ENCODE measurements at places on chromosomes 6 and 20.

- no peak overlapping the region for H3K4me3 ChIP-seq
- H3K27ac ChIP-seq, result no peak overlapping the region
- peaks cover 3% of the 10 kb centered on the region for H3K27me3 ChIP-seq
- no peaks in the 10 kb centered on the region for H3K4me1 ChIP-seq
- no peak for DNase-seq
- no peaks in the 10 kb centered on the region for H3K36me3 ChIP-seq
Observed at GRCh38 chr20:25081065-25081729, 744 bp downstream of the VSX1 start.

DNA sequence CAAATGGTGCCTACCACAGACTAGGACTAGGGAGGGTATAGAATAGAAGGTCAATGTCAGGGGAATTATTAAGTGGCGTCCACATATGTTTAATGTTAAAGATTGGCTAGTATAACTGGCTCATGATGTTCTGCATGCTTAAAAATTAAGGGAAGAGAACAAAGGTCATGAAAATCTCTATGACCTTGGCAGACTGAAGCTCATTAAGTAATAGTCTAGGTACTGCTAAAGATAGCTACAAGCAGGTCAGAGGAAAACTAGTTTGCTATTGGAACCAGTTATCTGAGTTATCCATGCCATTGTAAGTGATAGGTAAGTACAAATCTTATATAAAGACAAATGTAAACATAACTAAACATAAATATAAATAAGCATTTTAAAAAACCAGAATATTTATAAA is 32.9 kb upstream of the PRSS35 start:
- H3K27ac ChIP-seq, result no peak overlapping the region
- no peaks in the 10 kb centered on the region for H3K36me3 ChIP-seq
- H3K4me1 ChIP-seq, result no peaks in the 10 kb centered on the region
- no peak for DNase-seq
- no peak overlapping the region for H3K4me3 ChIP-seq
- H3K27me3 ChIP-seq, result no peaks in the 10 kb centered on the region

- H3K36me3 ChIP-seq, result peaks cover 7% of the 10 kb centered on the region
- no peaks in the 10 kb centered on the region for H3K27me3 ChIP-seq
- DNase-seq, result no peak
- no peak overlapping the region for H3K4me3 ChIP-seq
Observed at GRCh38 chr6:135481783-135482369, 15.7 kb downstream of the AHI1 start.

DNA sequence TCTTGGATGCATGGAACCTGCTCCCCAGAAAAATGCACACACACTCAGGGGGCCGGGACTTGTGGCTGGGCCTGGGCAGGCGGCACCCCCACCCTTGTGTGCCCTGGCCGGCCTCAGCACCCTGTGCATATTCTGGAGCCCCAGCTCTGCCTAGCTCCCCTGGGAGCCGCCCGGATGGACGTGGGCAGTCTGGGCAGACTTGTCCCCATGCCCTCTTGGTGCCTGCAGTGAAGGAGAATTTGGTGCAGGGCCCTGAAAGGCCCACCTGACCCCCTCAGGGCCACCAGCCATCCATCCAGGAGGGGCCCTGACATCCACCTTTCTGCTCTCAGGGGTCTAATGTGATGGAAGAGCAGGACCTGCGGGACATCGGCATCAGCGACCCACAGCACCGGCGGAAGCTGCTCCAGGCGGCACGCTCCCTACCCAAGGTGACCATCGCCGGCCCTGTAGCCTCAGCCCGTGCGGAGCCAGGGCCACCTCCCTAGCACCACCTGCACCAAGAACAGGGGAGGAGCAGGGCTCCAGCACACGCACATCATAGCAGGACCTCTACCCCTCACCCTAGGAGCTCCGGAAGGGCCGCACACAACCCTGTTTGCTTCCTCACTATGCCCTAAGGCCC is 62.8 kb downstream of the TCP11 start:
- H3K4me3 ChIP-seq, result no peak overlapping the region
- H3K36me3 ChIP-seq, result peaks cover 7% of the 10 kb centered on the region
- H3K4me1 ChIP-seq, result no peaks in the 10 kb centered on the region
- H3K27ac ChIP-seq, result no peak overlapping the region

DNA sequence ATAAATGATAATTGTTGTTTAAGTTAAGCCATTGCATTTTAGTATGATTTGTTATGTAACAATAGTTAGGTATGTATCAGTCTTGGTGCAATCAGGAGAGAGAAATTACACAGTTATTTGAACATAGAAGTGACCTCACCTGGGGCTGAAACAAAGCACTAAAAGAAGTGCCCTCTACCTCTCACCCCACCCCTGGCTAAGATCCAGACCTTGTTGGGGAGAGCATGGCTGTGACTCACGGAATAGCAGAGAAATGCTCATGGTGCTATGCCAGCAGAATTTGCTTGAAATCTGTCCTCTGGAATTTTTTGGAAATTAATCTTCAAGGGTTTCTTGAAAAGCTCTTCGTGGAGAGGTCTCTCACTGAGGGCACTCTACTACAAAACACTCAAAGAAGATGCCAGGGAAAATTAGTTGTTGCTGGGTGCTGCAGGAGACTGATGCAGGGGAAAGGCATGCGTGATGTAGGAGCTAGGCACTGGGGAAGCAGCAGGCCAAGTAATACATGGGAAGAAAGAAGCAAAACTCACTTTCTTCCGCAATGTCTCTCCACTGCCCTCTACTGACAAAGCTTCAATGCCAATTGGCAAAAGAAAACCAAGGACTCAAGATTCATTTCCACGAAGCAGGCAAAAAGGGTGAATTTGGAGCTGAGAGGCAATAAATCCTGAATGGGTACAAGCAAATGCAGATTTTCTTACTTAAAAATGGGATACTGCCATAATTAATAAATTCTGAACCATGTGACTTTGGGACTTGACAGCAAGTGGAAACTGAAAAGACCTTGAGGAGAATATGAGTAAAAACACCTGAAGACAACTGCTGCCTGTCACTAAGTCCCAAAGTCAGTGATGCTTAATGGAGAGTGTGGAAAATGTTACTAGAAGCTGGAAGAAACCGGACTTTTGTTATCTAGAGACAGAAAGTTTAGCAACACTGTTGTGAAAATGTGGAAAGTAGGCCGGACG is 136.3 kb upstream of the ZNF184 start:
- peaks cover 1% of the 10 kb centered on the region for H3K27me3 ChIP-seq
- H3K36me3 ChIP-seq, result no peaks in the 10 kb centered on the region
- no peak overlapping the region for H3K4me3 ChIP-seq
- no peak overlapping the region for H3K27ac ChIP-seq
- no peak for DNase-seq

DNA sequence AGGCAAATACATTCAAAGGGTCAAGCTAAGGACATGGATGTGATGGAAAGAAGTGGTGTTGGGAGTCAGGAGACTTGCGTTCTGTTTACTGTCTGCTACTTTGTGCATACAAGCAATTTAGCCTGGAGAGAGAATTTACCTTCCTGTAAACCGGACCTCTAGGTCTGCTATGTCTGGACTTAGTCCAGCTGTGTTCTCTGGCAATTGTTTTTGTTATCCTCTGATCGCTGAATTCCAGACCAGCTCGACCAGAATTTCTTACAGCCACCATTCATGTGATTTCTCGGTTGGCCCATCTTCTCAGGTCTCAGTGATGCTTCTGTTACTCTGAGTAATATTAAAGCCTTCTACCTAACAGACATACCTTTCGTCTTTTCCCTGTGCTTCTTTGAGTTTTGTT is 75.2 kb downstream of the LRRC1 start:
- H3K27ac ChIP-seq, result no peak overlapping the region
- H3K36me3 ChIP-seq, result no peaks in the 10 kb centered on the region
- H3K27me3 ChIP-seq, result no peaks in the 10 kb centered on the region
- H3K4me1 ChIP-seq, result peaks cover 6% of the 10 kb centered on the region
- DNase-seq, result no peak

GRCh38 chr6:10956776-10957175 is 69.9 kb downstream of the SYCP2L start:
- DNase-seq, result no peak
- peaks cover 3% of the 10 kb centered on the region for H3K36me3 ChIP-seq
- H3K4me3 ChIP-seq, result no peak overlapping the region
- H3K27me3 ChIP-seq, result no peaks in the 10 kb centered on the region

GRCh38 chr6:149236589-149236988 is 80.9 kb upstream of the TAB2 start:
- H3K36me3 ChIP-seq, result no peaks in the 10 kb centered on the region
- DNase-seq, result no peak
- no peaks in the 10 kb centered on the region for H3K27me3 ChIP-seq
- no peak overlapping the region for H3K4me3 ChIP-seq
- H3K27ac ChIP-seq, result no peak overlapping the region

DNA sequence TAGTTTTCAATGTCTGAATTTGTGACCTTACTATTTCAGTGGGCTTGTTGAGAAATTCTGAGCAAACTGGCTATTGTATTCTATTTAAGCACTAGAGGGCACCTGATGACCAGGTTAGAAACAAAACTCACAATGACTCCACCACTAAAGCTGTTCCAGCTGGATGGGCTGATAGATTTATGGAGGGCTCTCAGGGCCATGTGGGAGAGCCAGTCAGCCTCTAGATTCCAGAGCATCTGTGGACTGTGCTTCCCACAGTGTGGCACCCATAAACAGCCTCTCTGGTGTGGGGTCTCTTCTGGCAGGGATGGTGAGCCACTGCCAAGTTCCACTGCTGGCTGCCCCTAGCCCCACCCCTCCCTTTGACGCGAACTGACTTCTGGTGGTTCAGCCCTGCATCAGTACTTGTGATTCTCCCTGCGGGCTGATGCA is 29.2 kb downstream of the C6orf58 start:
- no peaks in the 10 kb centered on the region for H3K36me3 ChIP-seq
- H3K27ac ChIP-seq, result no peak overlapping the region
- no peaks in the 10 kb centered on the region for H3K27me3 ChIP-seq
- no peak overlapping the region for H3K4me3 ChIP-seq
- DNase-seq, result no peak
- no peaks in the 10 kb centered on the region for H3K4me1 ChIP-seq

GRCh38 chr6:166477647-166478365 is 95.1 kb upstream of the MPC1 start:
- no peak overlapping the region for H3K27ac ChIP-seq
- no peak overlapping the region for H3K4me3 ChIP-seq
- DNase-seq, result no peak
- no peaks in the 10 kb centered on the region for H3K4me1 ChIP-seq
